ENCODE measurements at places on chromosomes 1 and 21.

GRCh38 chr1:164602101-164602422 is 43.1 kb downstream of the PBX1 start:
- no peak for DNase-seq

DNA sequence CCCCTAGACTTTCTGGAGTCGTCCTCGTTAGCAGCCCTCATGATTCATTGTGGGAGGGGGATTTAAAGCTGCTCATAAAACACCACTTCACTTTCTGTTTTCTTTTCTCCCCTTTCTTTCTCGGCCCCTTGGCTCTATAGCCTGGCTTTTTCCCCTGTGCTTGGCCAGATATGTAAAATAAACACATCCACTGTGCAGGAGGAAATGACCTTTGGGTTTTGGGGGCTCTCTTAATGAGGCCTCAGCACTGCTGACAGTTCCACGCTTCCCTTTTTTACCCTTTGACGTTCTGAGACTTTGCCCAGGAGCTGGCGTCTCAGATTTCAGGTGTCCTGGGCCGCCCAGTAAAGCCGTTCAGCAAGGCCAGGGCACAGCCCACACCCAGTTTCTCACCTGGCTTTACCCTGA is 65.7 kb downstream of the RUNX3 start:
- DNase-seq: no peak

DNA sequence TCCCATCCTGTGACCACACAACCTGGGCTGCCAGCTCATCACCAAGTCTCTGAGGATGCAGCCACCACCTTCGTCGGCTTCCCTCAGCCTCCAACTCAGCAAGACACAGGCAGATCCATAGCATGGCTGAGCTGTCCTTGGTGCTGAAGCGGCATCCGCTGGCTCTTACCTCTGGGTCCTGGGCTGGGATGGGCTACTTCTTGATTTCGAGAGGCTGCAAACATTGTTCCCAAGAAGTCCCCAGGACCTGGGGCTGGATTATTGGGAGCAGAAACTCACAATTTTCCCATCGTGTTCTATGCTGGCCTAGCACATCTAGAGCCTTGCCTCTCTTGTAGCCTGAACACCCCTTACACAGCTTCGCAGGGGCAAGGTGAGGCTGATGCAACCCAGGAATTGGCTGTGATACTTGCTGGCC is 24.9 kb upstream of the C1QA start:
- DNase-seq: peak; percentile 17

DNA sequence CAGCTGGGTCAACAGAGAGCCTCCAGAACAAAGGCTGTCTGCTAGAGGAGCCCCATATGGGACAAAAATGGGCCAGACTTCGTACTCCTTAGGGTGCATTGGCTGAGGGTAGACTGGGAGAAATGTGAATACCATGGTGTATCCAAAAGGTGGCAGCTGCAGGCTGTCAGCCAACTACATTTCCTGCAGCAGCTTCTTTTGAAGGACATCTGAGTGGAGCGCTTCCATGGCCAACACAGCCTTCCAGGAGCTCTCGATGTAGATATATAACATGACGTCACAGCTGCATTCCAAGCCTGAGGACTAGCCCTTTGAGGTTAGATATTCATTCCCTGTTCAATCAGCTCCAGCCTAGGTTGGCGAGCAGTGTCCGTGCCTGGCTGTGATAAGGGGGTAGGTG is 107.7 kb downstream of the MAB21L3 start:
- DNase-seq: no peak

GRCh38 chr21:41932191-41932575 is 21.6 kb downstream of the C2CD2 start:
- peak; percentile 66 for DNase-seq

DNA sequence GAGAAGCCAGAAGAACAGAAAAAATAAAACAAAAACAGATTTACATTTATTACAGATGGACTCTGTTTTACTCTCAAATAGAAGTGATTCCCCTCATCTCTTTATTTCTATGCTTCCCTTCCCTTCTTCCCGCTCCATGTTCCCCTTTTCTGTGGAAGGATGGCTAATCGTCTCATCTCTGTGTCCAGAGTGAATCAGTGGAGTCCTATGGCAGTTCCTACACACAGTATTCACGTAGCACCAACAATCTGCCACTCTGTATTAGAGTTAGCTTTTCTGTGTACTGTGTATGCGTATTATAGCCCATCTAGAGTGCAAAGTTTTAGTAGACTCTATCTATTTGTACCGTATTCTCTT is 6.8 kb upstream of the ERO1B start:
- no peak for DNase-seq

DNA sequence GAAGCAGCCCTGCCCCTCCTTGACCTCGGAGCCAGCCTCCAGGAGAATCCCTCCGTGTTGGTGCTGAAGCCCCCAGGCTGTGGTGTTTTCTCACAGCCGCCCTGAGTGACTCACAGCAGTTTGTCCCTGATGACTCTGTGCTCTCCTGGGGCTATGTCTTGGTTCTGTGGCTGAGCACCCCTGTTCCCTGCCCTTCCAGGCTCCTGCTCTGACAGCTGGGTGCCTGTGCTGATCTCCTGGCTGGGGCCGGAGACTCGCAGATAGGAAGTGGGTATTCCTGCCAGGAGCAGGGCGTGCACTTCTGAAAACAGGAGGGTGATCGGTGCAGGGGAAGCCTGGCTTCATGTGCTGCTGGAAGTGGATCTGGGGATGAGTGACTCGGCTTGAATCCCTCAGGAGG is 34.5 kb downstream of the POFUT2 start:
- DNase-seq: no peak

DNA sequence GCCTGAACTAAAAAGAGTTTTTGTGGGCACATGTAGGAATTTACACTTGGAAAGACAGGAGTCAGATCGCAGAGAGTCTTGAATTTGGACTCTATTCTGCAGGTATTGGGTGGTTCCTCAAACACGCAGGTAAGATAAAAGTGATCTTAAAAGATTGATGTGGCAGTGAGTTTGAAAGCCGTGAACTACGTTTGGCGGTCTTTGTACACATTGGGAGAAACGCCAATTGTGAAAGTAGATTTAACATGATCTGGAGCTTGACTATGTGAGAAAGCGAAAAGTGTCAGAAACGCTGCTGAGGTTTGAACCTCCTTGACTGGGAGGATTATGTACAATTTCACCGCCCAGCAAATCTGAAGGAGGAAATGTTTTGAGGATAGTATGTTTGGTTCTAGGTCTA is 1.5 kb upstream of the PPP2R5A start:
- DNase-seq: no peak

DNA sequence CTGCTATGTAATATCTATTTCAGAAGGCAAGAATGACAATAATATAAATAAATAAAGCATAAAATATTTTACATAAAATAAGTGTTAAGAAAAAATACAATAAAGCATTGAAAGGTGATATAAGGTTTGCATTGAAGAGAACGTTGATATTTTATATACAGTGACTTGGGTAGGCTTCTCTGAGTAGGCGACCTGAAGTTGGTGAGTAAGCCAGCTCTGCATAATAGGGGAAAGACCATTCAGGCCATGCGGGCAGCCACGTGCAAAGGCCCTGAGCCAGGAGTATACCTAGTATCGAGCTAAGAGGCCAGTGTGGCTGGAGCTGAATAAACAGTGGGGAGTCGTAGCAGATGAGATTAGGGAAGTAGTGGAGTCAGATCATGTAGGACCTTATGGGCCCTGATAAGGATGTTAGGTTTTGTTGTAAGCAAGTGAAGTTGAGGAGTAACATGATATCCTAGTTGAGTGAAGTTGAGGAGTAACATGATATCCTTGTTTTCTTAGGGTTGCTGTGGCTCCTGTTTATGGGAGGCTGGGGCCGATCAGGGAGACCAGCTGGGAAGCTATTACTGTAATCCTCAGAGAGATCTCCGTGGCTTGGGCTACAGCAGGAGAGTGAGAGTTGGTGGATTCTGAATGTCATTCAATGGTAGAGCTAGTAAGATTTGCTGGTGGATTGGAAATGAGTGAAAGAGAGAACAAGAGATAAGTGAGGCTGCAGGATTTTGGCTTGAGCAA is 22.0 kb downstream of the KCNK1 start:
- no peak for DNase-seq

- no peak for DNase-seq
These were observed 176.3 kb upstream of the ZNHIT6 start for GRCh38 chr1:85884372-85885035.

Data from non-pigmented ciliary epithelial cell (primary cell).